H4 (cell line): ENCODE measurements at places on chromosomes 16 and 17.

- DNase-seq = no peak
Measured at GRCh38 chr16:72936408-72936807, 111.5 kb downstream of the ZFHX3 start.

DNA sequence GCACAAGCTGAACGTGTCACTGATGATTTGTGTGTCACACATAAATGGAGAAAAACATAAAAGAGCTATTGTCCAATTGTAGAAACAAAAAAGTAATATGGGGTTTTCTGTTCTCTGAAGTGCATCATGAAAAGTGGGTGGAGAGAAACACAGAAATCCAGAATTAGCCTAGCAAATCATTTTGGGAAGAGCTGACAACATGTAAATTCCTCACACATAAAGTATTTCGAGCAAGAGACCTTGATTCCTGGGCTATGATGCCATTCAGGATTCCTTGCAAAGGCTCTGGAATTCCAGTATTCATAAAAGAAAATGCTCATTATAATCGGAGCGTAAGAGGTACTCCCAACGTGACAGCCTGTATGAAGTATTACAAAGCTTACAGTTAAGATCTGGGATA is 1.1 kb downstream of the DCUN1D3 start:
- DNase-seq = no peak

- peak; percentile 11 for DNase-seq
Measured at GRCh38 chr16:55542459-55543082, 23.9 kb upstream of the CAPNS2 start.

DNA sequence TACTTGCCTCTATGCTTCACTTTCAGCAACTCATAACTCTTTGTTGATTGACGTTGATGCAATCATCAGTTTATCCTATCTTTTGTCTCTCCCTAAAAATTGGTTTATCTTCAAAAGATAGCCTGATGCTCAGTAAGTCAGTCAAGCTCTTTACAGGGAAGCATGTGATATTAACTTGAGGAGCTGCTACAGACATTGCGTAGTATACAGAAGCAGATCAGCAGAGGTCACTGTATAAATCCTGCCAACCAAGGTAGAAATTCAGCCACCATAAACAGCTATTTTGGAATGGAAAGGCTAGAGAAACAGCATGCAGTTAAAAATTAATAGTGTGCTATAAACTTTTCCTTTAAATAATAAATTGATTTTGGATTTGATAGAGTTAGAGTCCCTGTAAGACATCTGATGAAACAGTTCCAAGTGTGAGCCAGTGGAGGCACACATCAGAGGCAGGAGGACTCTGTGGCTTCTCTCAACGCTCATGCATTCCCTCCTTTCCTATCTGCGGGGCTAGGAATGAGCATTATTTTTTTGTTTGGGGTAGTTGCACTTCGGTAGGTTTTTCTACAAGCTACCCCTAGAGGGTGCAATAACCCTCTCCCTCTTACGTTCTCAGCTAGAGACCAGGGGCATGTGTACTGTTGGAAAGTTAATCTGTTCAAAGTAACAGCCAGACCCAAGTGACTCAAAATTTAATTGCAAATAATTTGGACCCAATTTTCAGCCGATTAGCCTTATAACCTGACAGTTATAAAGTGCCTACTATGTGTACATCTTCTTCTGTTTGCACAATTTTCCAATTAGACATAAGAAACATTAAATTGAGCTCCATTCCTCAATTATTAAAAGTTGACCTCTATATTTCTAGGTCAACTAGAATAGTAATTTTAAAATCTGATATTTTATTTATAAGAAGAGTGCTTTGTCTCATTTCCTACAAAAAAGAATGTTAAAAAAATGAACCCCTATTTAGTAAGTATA is 647.7 kb upstream of the SOX9 start:
- DNase-seq = peak; percentile 74

GRCh38 chr16:583815-584591 is 5.9 kb upstream of the RAB40C start:
- DNase-seq = no peak

DNA sequence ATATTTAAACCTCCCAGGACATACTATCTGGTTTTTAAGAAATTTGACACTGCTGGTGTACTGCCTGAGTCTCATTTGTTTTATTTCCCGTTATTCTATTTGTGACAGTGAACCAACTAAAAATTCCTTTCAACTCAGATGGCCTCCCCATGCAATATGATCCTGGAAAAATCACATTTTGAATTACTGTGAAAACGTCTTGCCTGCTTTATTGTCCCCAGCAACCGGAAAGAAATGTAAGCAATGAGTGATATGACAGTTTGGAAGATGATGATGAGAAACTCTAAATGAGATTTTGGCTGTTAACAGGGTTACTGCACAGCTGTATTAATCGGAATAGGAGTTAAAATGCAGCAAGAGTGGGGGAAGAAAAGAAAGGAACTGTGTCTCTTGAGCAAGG is 590.7 kb upstream of the CDH5 start:
- no peak for DNase-seq

GRCh38 chr17:36728030-36728991 is 126.9 kb downstream of the MRM1 start:
- no peak for DNase-seq
